CD4-positive, alpha-beta T cell treated with Interleukin-2 at 100 ng/mL for 4 hours (primary cell): ENCODE measurements at places on chromosomes 5 and 9.

DNA sequence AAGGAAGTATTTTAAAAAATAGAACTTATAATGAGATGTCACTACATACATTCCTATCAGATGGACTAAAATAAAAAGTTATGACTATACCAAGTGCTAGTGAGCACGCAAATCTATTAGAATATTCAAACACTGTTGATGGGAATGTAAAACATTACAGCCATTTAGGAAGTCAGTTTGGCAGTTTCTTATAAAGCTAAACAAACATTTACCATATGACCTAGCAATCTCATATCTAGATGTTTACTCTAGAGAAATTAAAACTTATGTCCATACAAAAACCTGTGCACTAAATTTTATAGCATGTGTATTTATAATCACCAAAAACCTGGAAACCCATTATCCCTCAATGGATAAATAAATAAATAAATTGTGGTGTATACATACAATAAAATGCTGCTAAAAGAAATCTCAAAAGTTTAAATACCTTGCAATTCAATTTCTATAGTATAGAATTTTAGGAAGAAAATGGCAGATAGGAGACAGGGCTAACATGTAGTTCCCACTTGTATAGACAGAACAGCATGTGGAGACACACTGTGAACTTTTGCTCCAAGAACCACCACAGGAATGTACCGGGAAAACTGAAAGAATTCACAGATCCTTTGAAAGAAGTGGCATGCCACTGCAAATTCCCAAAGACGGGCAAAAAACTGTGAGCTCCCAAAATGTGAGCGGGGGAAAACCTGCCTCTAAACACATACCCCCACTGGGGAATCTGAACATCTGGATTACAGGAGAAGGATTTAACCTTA, 174.6 kb upstream of the SPEF2 start:
- no peak for DNase-seq

- no peak for DNase-seq
Measured at GRCh38 chr5:54156577-54156976, 153.8 kb downstream of the ARL15 start.

- DNase-seq, result no peak
Measured at GRCh38 chr9:15248081-15248480, 58.9 kb downstream of the TTC39B start.

DNA sequence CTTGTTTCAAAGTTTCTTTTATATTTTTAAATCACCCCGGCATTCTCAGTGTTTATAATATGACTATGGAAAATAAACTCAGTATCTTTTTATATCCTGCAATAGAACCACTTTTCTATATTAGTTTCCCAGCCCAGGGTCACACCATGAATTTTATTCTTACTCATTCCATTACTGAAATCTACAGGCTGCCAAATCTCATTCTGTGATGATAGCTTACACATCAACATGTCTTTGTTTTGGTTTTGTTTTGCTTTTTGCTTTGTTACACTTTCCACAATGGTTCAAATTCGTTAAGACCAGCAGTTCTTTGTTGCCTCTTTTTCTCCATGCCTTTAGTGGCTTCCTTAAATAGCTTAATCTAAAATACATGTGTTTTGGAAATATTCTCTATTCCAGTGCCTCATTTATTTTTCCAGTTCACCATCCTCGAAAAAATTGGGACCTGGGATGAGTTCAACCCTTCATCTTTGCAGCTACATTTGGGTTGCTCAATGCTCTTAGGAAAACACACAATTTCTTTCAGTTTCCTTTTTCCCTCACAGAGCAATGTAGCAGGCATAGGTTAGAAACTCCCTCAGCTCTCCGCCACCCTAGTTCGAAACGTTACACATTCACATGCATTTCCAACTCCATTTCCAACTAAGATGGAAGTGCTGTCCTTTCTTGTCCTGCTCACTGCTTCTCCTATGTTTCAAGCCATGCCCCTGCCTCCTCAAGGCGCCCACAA, 1146.3 kb downstream of the MAT2B start:
- no peak for DNase-seq

GRCh38 chr5:111225926-111226325, 1.7 kb downstream of the CAMK4 start:
- DNase-seq, result peak; percentile 53

- no peak for DNase-seq
Measured at GRCh38 chr5:107085572-107085971, 585.2 kb downstream of the EFNA5 start.

- DNase-seq, result no peak
Measured at GRCh38 chr5:138639326-138639725, 64.1 kb upstream of the HSPA9 start.
